ENCODE measurements at places on chromosomes 7 and 10. TPM values are rescaled to one million over a fixed set of nuclear protein-coding genes. Genes with fewer than 3 reads are reported as not detected.

The FAM221A gene
- total RNA-seq: 19.4 TPM

The GSTO2 gene
- total RNA-seq: 11.2 TPM

The C7orf57 gene
- total RNA-seq: 0.29 TPM

The TRDMT1 gene
- total RNA-seq: 6.8 TPM

The ACTR3C gene
- total RNA-seq: 123 TPM

The CNPY1 gene
- not detected for total RNA-seq

The SUPV3L1 gene
- 21.1 TPM for total RNA-seq

The ACSL5 gene
- total RNA-seq: 52.3 TPM

DNA sequence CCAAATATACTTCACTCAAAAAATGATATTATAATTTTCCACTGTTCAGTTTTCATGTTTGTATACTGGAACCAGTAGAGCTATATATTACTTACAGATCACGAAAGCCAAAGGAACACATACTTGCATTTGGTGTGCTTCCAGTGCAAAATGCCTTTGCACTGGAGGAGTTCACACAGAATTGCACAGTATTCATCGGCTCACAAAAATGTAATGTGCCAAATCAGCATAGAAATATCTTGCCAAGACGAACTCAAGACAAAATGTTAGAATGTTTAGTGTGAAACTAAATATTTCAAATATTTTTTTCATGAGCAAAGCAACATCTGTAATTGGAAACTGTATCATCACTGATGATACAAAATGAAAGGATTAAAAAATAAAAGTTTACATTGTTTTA, 646.2 kb upstream of the SEMA3D start:
- no peak overlapping the region for H3K4me3 ChIP-seq
- H3K4me1 ChIP-seq: no peaks in the 10 kb centered on the region
- no peaks in the 10 kb centered on the region for H3K27me3 ChIP-seq
- no peak for DNase-seq

DNA sequence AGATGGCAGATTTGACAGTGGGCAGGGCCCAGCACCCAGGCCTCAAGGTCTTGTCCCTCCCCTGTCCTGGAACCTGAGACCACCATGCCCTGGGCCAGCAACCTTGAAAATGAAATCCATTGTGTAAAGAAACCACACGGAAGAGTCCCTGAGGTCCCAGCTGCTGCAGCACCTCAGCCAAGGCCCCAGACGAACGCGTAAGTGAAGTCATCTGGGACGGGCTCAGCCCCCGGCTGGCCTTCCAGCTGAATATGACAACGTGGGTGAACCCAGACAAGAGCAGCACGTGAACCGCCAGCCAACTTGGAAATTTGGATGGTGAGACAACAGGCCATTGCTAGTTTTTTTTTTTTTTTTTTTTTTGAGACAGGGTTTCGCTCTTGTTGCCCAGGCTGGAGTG, 70.3 kb downstream of the CYTH3 start:
- H3K27me3 ChIP-seq: no peaks in the 10 kb centered on the region
- no peak overlapping the region for H3K27ac ChIP-seq
- H3K36me3 ChIP-seq: no peaks in the 10 kb centered on the region
- no peak for DNase-seq
- no peak overlapping the region for H3K4me3 ChIP-seq

DNA sequence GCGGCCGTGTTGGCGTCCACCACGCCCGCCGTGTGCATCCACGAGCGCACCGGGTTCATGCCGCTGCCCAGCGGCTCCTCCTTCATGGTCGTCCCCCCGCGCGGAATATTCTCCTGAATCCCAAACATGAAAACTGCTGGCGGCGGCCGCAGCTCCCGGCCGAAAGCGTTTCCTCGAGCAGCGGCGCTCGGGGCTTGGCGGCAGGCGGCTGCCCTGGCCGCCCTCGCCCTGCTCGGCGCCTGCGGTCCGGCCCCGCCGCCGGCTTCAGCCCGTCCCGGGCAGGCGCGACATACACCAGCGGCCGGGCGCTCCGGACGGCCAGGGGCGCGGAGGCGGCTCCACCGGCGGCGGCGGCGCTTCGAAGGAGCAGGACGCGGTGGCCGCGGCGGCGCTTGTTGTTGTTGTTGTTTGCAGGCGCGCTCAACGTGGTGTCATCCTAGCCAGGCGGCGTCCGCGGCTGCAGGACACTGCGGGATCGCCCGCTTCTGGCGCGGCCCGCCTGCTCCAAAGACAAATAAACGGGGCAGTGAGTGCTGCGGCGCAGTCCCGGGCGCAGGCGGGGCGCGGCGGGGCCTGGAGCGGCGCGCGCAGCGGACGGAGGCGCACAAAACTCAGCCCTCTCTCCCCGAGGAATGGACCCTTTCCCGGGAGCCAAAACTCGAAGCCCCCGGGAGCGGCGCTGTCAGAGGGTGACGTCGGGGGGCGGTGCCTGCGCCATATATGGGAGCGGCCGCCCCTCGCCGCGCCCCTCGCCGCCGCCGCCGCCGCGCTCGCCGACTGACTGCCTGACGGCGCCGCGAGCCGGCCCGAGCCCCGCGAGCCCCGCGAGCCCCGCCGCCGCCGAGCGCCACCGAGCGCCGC, at the start of gene EBF3:
Gene EBF3, minus strand, starts transcription at position 634 of the 861 bp plus-strand sequence. Its CDS starts 506 bp downstream, at position 128.
- no peaks in the 10 kb centered on the region for H3K36me3 ChIP-seq
- peaks cover 37% of the 10 kb centered on the region for H3K4me1 ChIP-seq
- no peak within 1 kb of the TSS for H3K27ac ChIP-seq
- H3K4me3 ChIP-seq: peak within 1 kb of the TSS; percentile 40
- peaks cover 41% of the 10 kb centered on the region for H3K27me3 ChIP-seq

DNA sequence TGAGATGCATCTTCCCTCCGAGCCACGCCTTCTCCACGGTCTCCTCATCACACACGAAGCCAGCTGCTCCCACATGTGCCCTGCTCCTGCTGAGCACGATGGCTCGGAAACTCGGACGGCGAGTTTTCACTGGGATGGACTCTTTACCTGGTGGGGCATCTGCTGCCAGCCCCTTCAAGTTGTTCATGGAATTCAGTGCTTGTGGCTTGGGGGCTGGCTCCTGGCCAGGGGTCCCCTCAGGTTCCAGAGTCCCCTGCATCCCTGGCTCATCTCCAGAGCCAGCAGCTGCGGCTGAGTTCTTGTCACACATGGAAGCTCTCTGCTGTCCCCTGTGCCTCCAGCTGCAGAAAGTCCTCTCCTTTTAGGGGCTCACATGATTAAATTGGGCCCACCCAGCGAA, 654.0 kb downstream of the SDK1 start:
- no peaks in the 10 kb centered on the region for H3K27me3 ChIP-seq
- H3K27ac ChIP-seq: no peak overlapping the region
- no peak overlapping the region for H3K4me3 ChIP-seq
- H3K36me3 ChIP-seq: no peaks in the 10 kb centered on the region
- H3K4me1 ChIP-seq: no peaks in the 10 kb centered on the region

- H3K4me1 ChIP-seq: no peaks in the 10 kb centered on the region
- DNase-seq: no peak
- H3K36me3 ChIP-seq: no peaks in the 10 kb centered on the region
These were observed 15.7 kb downstream of the SH2D4B start for GRCh38 chr10:80553436-80553835.

GRCh38 chr7:107815254-107815882, 12.3 kb upstream of the SLC26A3 start:
- H3K4me3 ChIP-seq: no peak overlapping the region
- H3K36me3 ChIP-seq: no peaks in the 10 kb centered on the region
- H3K4me1 ChIP-seq: no peaks in the 10 kb centered on the region

DNA sequence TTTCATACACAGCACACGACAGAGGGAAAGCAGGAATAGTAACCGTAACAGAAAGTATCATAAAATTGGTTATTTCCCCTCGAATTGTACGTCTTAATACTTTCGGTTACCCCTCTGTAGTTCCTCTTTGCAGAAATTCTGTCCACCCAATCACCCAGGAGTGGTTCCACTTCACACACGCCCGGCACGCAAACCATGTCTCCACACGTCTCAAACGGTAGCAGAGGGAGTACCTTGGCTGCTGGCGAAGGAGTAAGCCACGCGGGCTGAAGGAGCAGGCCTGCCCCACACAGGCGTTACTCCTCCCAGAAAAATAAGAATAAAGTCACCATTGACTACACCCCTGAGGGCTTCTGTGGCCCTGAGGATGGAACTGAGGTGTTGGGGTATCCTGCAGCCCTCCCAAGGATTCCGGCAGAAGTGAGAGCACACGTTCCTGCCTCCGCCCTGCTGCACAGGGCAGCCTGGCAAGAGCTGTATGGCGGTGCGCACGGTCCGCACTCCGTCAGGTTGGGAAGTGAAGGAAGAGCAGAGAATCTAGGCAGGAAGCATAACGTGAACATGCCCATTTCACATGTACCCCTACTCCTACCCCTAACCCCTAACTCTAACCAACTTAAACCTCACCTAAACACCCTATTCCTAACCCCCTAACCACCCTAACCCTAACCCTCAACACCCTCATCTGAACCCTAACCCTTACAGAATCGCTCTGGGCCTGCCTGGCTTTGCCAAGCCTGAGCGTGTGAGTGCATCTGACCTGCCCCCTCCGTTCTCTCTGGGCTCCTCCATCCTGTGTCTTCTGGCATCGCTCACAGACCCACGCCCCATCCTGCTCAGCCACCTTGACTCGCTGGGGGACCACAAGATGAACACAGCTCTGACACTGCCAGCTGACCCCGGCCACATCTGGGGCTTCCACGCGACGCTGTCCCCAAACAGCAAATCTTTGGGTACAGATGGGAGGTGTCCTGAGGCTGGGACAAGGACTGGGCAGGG, 18.2 kb downstream of the GPR146 start:
- peaks cover 35% of the 10 kb centered on the region for H3K4me1 ChIP-seq
- no peak overlapping the region for H3K4me3 ChIP-seq
- no peak overlapping the region for H3K27ac ChIP-seq
- H3K36me3 ChIP-seq: no peaks in the 10 kb centered on the region

GRCh38 chr10:80463868-80464267, 9.8 kb downstream of the TSPAN14 start:
- peaks cover 2% of the 10 kb centered on the region for H3K36me3 ChIP-seq
- no peak overlapping the region for H3K4me3 ChIP-seq
- H3K27me3 ChIP-seq: no peaks in the 10 kb centered on the region
- DNase-seq: no peak

- no peaks in the 10 kb centered on the region for H3K36me3 ChIP-seq
- DNase-seq: no peak
- H3K4me3 ChIP-seq: no peak overlapping the region
- H3K27me3 ChIP-seq: no peaks in the 10 kb centered on the region
- H3K4me1 ChIP-seq: no peaks in the 10 kb centered on the region
These were observed 55.8 kb downstream of the RASGEF1A start for GRCh38 chr10:43211030-43211429.

GRCh38 chr7:142523821-142524460, 225.3 kb upstream of the PRSS1 start:
- H3K4me3 ChIP-seq: no peak overlapping the region
- no peak overlapping the region for H3K27ac ChIP-seq
- no peaks in the 10 kb centered on the region for H3K27me3 ChIP-seq
- H3K4me1 ChIP-seq: peaks cover 3% of the 10 kb centered on the region

DNA sequence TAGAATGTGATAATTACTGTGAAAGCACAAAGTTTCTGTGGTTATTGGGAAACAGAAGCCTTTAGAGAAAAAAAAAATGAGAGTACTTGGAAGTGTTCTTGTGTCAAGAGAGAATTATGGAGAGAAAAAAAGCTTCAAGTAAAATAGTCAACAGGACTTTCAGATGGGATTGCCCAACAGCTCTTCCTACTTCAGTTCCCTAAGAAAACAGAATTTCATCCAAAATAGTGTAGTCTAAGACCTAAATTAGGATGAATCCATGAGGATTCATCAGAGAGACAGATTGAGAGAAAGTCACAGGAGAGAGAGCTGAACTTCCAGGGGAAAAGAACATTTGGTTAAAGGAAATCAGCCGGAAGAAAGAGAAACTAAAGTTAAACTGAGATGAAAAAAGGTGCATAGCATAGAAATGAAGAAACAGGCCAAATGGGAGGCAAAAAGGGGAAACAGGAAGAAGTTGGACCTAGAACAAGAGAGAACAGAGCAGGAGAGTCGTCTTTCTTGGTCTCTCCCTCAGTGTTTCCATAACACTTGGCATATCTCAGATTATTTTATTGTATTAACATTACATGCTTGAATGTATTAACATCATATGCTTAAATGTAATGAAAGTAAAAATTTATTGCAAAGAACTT, 2.5 kb downstream of the SCIN start:
- no peaks in the 10 kb centered on the region for H3K36me3 ChIP-seq
- H3K4me3 ChIP-seq: no peak overlapping the region
- no peak overlapping the region for H3K27ac ChIP-seq

GRCh38 chr7:137402536-137403352, 59.2 kb upstream of the PTN start:
- no peak overlapping the region for H3K27ac ChIP-seq
- peaks cover 8% of the 10 kb centered on the region for H3K4me1 ChIP-seq
- no peak for DNase-seq
- H3K4me3 ChIP-seq: no peak overlapping the region

- DNase-seq: no peak
- H3K27ac ChIP-seq: peak overlapping the region; percentile 81
These were observed 50.1 kb downstream of the HK1 start for GRCh38 chr10:69328380-69328735.

DNA sequence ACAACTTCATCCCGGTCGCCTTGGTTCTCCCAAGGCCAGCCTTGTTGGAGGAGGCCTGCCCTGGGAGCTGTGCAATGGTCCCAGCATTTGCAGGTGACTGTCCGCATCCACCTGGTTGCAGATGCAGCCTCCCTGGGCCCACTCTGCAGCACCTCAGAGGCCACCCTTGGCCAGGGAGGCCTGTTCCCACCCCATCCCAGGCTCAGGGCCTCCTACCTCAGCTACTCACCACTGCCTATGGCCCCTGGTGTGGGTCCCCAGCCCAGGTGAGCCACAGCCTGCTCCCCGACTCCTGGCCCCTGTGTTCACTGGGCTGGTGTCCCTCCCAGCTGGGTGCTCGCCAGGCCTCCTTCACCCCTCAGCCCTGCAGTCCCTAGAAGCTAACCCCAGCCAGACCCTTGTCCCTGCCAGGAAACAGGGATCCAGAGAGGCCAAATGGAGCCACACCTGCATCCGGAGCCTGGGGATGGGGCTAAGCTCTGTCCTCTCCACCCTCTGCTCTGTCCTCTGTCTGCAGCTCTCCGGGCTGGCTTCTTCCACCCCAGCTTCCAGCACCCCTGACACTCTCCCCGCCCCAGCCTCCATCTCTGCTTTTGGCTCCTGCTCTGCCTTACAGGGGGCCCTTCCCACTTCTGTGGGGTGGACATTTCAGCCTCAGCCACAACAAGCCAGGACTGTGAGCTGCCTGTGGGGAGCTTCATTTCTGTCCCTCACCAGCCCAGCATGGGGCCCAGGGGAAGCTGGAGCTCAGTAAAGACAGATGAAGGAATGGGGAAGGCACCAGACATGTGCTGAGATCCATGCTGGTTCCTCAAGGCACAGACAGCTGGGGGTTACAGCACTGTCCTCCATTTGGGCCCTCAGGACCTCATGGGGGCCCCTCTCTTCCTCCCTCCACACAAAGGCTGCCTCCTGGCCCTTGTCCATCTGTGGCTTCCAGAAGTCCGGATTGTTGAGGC, 35.6 kb upstream of the ANTXRL start:
- H3K27ac ChIP-seq: no peak overlapping the region
- no peak overlapping the region for H3K4me3 ChIP-seq
- H3K27me3 ChIP-seq: no peaks in the 10 kb centered on the region
- H3K4me1 ChIP-seq: no peaks in the 10 kb centered on the region
- DNase-seq: no peak

All from upper lobe of left lung (tissue), 6 donors.